ENCODE measurements at places on chromosomes 3 and 15. TPM values are rescaled to one million over a fixed set of nuclear protein-coding genes. Genes with fewer than 3 reads are reported as not detected.

GPR156 gene
- total RNA-seq = 12.7 TPM

DNA sequence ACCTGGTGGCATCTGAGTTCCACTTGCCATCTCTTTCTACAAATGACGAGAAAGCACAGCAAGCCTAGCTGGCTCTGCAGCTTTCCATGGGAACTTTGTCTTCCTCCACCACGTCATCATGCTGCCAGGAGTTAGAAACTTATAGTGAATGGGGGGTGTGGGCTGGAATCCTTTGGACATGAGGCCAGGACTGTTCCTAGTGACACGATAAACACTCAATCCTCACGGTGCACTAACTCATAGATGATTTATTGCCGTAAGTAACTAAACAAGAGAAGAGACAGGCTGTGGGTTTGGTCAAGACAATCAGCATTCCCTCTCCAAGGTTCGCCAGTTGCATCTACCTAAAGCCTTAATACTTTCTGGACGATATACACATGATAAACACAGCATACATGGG, 50.6 kb downstream of the OXNAD1 start:
- no peak for DNase-seq
- no peaks in the 10 kb centered on the region for H3K36me3 ChIP-seq
- H3K4me1 ChIP-seq = no peaks in the 10 kb centered on the region
- H3K27me3 ChIP-seq = no peaks in the 10 kb centered on the region
- no peak overlapping the region for H3K4me3 ChIP-seq
- no peak overlapping the region for H3K27ac ChIP-seq

RHCG gene
- 0.62 TPM for total RNA-seq

GRCh38 chr15:79970624-79971434, at the start of gene BCL2A1:
Gene BCL2A1, minus strand, starts transcription at chr15:79971196. Its CDS starts 77 bp downstream, at chr15:79971119.
- no peak within 1 kb of the TSS for H3K27ac ChIP-seq
- H3K27me3 ChIP-seq = no peaks in the 10 kb centered on the region
- no peaks in the 10 kb centered on the region for H3K36me3 ChIP-seq

GRCh38 chr3:6229778-6230410, 631.0 kb upstream of the GRM7 start:
- H3K27me3 ChIP-seq = no peaks in the 10 kb centered on the region
- DNase-seq = no peak
- no peaks in the 10 kb centered on the region for H3K36me3 ChIP-seq
- H3K27ac ChIP-seq = no peak overlapping the region

GRCh38 chr15:72033711-72034110, 84.2 kb downstream of the MYO9A start:
- no peak for DNase-seq
- H3K27me3 ChIP-seq = no peaks in the 10 kb centered on the region
- no peak overlapping the region for H3K4me3 ChIP-seq
- no peaks in the 10 kb centered on the region for H3K36me3 ChIP-seq
- H3K27ac ChIP-seq = no peak overlapping the region

LARP6 gene
- 49.6 TPM for total RNA-seq

DNA sequence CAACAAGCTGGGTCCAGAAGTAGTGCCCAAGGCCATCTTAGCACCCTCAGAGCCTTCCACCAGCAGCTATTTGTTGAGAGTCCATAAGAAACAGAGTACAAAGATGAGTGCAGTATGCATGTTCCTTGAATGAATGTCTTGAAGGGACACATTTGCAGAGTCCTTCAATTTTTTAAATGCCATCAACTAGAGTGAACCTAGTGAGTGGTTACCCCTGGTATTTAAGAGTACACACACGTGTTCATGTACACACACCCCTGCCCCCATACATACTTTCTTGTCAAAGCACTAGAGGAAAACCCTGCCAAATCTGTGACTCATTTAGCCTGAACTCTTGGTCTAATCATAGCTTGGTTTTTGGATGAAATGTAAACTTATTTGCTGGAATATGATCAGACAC, 84.5 kb upstream of the GALNT15 start:
- no peaks in the 10 kb centered on the region for H3K36me3 ChIP-seq
- no peak overlapping the region for H3K27ac ChIP-seq
- H3K27me3 ChIP-seq = no peaks in the 10 kb centered on the region
- H3K4me1 ChIP-seq = peaks cover 16% of the 10 kb centered on the region

ACOX2 gene
- total RNA-seq = 55.9 TPM

FAM240A gene
- not detected for total RNA-seq

- no peak overlapping the region for H3K4me3 ChIP-seq
- no peaks in the 10 kb centered on the region for H3K36me3 ChIP-seq
- DNase-seq = peak; percentile 26
- H3K4me1 ChIP-seq = no peaks in the 10 kb centered on the region
- no peaks in the 10 kb centered on the region for H3K27me3 ChIP-seq
These were observed 249.3 kb upstream of the FEZF2 start for GRCh38 chr3:62622553-62623174.

GRCh38 chr15:98841419-98841970, 166.1 kb downstream of the PGPEP1L start:
- peak overlapping the region; percentile 55 for H3K27ac ChIP-seq
- H3K36me3 ChIP-seq = no peaks in the 10 kb centered on the region
- peaks cover 14% of the 10 kb centered on the region for H3K4me1 ChIP-seq
- H3K4me3 ChIP-seq = no peak overlapping the region

DUOXA1 gene
- total RNA-seq = 0.94 TPM

DNA sequence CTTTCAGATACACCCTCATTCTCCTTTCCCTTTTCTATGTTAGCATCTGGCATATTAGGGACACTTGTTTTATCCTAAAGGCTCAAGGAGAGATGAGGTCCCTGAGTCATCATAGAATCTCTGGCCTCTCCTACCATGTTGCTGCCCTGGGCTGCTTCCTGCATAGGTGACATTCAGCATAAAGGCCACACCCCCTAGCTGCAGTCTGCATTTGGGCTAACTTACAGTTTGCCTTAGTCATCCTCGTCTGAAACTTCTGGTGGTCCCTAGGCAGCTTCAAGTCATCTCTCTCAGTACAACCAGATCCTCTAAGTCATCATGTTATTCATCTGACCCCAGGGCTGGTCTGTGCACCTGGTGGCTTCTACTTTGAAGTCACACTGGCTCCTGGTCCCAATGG, 982.7 kb upstream of the NR2F2 start:
- DNase-seq = no peak
- no peak overlapping the region for H3K4me3 ChIP-seq
- H3K4me1 ChIP-seq = no peaks in the 10 kb centered on the region
- H3K36me3 ChIP-seq = no peaks in the 10 kb centered on the region
- no peak overlapping the region for H3K27ac ChIP-seq

- DNase-seq = no peak
- no peak overlapping the region for H3K27ac ChIP-seq
- no peaks in the 10 kb centered on the region for H3K4me1 ChIP-seq
These were observed 562.5 kb downstream of the UNC13C start for GRCh38 chr15:54540721-54541120.

DNA sequence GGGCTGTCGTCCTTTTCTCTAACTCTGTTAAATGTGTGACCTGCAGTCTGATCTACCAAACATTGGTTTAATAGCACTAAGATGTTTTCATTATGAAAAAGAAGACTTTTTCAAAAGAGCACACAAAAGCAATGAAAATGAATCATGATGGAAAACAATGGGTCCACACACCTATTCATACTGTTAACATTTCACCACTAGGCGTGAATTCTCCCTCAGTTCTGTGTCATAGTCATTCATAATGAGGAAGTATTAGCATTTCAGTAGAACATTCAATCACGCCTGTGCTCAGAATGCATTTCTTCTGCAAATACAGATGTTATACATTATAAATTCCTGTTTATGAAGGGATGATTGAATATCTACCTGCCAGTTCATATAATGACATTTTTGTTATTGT, 35.9 kb downstream of the EIF4E3 start:
- H3K27ac ChIP-seq = peak overlapping the region; percentile 24
- no peaks in the 10 kb centered on the region for H3K36me3 ChIP-seq
- H3K4me1 ChIP-seq = peaks cover 44% of the 10 kb centered on the region
- H3K4me3 ChIP-seq = no peak overlapping the region

ASB14 gene
- 0.06 TPM for total RNA-seq

DHX36 gene
- total RNA-seq = 97.9 TPM

GRCh38 chr3:69161587-69162307, 39.4 kb upstream of the LMOD3 start:
- H3K4me3 ChIP-seq = no peak overlapping the region
- H3K27ac ChIP-seq = no peak overlapping the region
- peak; percentile 45 for DNase-seq
- H3K36me3 ChIP-seq = no peaks in the 10 kb centered on the region
- no peaks in the 10 kb centered on the region for H3K27me3 ChIP-seq
- H3K4me1 ChIP-seq = no peaks in the 10 kb centered on the region

GRCh38 chr3:53845881-53846133, 412 bp downstream of the CHDH start:
- H3K4me3 ChIP-seq = peak overlapping the region; percentile 63
- peaks cover 17% of the 10 kb centered on the region for H3K4me1 ChIP-seq
- DNase-seq = no peak
- H3K27me3 ChIP-seq = no peaks in the 10 kb centered on the region
- no peaks in the 10 kb centered on the region for H3K36me3 ChIP-seq
- peak overlapping the region; percentile 77 for H3K27ac ChIP-seq

DNA sequence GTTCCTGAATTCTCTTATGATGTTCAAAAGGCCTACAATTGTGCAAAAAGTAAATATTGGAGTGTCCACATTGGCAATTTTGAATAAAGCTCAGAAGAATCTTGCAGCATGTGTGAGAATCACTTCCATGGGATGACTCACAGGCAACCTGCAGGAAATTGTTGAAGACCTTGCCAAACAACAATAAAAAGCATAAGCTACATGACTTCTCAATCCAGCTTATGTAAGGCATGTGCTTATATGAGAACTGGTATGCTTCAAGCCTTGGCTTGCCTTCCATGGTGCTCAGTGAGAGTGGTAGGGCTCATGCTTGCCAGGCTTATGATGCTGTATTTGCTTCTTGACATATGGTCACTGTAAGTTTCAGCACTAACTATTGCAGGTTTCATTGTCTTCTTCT, 18.4 kb upstream of the BCHE start:
- no peak overlapping the region for H3K27ac ChIP-seq
- no peaks in the 10 kb centered on the region for H3K27me3 ChIP-seq
- H3K36me3 ChIP-seq = no peaks in the 10 kb centered on the region

PAQR5 gene
- total RNA-seq = 0.31 TPM

MYL3 gene
- 3.0 TPM for total RNA-seq

- no peak for DNase-seq
- H3K36me3 ChIP-seq = no peaks in the 10 kb centered on the region
- no peaks in the 10 kb centered on the region for H3K27me3 ChIP-seq
- H3K4me1 ChIP-seq = no peaks in the 10 kb centered on the region
- no peak overlapping the region for H3K4me3 ChIP-seq
- no peak overlapping the region for H3K27ac ChIP-seq
These were observed 33.8 kb upstream of the SUCLG2 start for GRCh38 chr3:67688231-67688630.

- no peak for DNase-seq
- no peak overlapping the region for H3K4me3 ChIP-seq
- no peak overlapping the region for H3K27ac ChIP-seq
- peaks cover 11% of the 10 kb centered on the region for H3K4me1 ChIP-seq
- H3K27me3 ChIP-seq = no peaks in the 10 kb centered on the region
These were observed 37.9 kb upstream of the MECOM start for GRCh38 chr3:169701457-169701856.

DNA sequence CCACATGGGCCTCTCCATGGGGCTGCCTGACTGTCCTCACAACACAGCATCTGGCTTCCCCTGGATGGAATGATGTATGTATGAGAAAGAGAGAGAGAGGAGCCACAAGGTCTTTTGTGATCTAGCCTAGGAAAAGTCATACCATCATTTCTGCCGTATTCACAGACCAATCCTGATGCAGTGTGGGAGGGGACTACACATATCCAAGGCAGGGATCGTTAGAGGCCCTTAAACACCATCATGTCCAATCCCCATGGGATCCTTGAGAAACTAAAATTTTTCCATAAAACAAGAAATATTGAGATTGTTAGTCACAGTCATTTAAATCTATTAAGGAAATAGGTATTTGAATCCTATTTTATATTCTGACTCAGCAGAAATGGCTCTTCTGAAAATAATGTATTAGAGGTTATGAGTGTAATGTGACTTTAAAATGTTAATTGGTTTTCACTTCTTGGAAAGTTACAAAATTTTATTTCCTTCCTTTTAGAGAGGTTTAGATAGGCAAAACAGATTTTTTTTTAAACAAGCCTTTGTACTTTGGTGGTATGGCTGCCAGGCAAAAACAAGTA, 65.1 kb upstream of the TSC22D2 start:
- no peak overlapping the region for H3K27ac ChIP-seq
- no peaks in the 10 kb centered on the region for H3K36me3 ChIP-seq
- H3K27me3 ChIP-seq = no peaks in the 10 kb centered on the region
- no peak overlapping the region for H3K4me3 ChIP-seq
- no peaks in the 10 kb centered on the region for H3K4me1 ChIP-seq

- H3K36me3 ChIP-seq = no peaks in the 10 kb centered on the region
- peaks cover 4% of the 10 kb centered on the region for H3K4me1 ChIP-seq
- H3K27ac ChIP-seq = no peak overlapping the region
- no peaks in the 10 kb centered on the region for H3K27me3 ChIP-seq
- peak; percentile 69 for DNase-seq
- no peak overlapping the region for H3K4me3 ChIP-seq
These were observed 234.5 kb upstream of the ZBTB20 start for GRCh38 chr3:115381573-115381912.

DNA sequence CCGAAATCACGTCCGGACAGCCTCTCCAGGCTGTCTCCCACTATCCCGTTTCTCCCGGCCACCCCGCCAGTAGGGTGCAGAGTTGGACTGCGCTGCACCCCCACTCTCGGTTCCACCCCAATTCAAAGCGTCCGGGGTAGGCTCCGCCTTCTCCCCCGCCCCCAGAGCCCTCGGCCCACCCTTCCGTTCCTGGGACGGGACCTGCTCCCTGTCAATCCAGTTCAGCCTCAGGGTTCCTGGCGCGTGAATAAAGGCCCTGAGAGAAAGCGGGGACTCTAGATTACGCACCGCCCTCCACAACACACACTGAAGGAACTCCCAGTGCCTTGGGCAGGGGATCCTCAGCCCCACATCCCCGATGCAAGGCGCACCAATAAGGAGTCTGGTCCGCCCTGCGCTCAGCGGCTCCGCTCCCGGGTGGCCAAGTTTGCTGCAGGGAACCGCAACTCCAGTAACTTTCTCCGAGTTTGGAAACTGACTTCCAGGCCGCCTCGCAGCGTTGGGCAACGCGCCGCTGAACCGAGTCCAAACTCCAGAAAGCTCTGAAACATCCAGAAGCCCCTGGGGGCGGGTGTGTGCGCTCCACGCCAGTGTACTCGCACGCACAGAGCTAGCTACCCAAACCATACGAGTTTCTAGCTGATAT, 1.9 kb downstream of the ADAMTS9 start:
- peak; percentile 87 for DNase-seq
- no peaks in the 10 kb centered on the region for H3K36me3 ChIP-seq
- peaks cover 3% of the 10 kb centered on the region for H3K4me1 ChIP-seq

- H3K36me3 ChIP-seq = no peaks in the 10 kb centered on the region
- DNase-seq = no peak
- no peak overlapping the region for H3K4me3 ChIP-seq
- H3K4me1 ChIP-seq = no peaks in the 10 kb centered on the region
- H3K27ac ChIP-seq = no peak overlapping the region
These were observed 30.0 kb upstream of the TSEN2 start for GRCh38 chr3:12454076-12454815.

HHATL gene
- total RNA-seq = 7.2 TPM

GRCh38 chr15:90956274-90957030, 1.8 kb downstream of the RCCD1 start:
- H3K36me3 ChIP-seq = no peaks in the 10 kb centered on the region
- no peaks in the 10 kb centered on the region for H3K27me3 ChIP-seq
- peak overlapping the region; percentile 76 for H3K4me3 ChIP-seq
- peak; percentile 79 for DNase-seq
- H3K27ac ChIP-seq = no peak overlapping the region

All from testis (tissue), 5 donors.